ENCODE measurements at places on chromosomes 1 and 21. TPM values are rescaled to one million over a fixed set of nuclear protein-coding genes. Genes with fewer than 3 reads are reported as not detected.

Gene NR0B2
- total RNA-seq = not detected

Gene OLFML2B
- total RNA-seq = 0.51 TPM

Gene CD2
- total RNA-seq = not detected

Gene CFHR1
- total RNA-seq = not detected

Gene COL6A2
- total RNA-seq = 6.1 TPM

Gene TATDN3
- total RNA-seq = 8.0 TPM

Gene HRNR
- total RNA-seq = not detected

Gene FCGR2B
- not detected for total RNA-seq

Gene FCRLA
- total RNA-seq = not detected

Gene ENSA
- total RNA-seq = 155 TPM

Gene CA6
- not detected for total RNA-seq

Gene S100A14
- total RNA-seq = not detected

Gene RGS5
- total RNA-seq = 770 TPM

Gene CFHR2
- total RNA-seq = not detected

Gene TNFRSF18
- not detected for total RNA-seq

Gene LPAR3
- total RNA-seq = not detected

Gene DMRTA2
- total RNA-seq = not detected

Gene SMPDL3B
- not detected for total RNA-seq

Gene PRKAA2
- total RNA-seq = 0.78 TPM

All from endothelial cell of umbilical vein (primary cell).